Activated CD4-positive, CD25-positive, alpha-beta regulatory T cell (primary cell): ENCODE measurements at places on chromosomes 2 and 18.

DNA sequence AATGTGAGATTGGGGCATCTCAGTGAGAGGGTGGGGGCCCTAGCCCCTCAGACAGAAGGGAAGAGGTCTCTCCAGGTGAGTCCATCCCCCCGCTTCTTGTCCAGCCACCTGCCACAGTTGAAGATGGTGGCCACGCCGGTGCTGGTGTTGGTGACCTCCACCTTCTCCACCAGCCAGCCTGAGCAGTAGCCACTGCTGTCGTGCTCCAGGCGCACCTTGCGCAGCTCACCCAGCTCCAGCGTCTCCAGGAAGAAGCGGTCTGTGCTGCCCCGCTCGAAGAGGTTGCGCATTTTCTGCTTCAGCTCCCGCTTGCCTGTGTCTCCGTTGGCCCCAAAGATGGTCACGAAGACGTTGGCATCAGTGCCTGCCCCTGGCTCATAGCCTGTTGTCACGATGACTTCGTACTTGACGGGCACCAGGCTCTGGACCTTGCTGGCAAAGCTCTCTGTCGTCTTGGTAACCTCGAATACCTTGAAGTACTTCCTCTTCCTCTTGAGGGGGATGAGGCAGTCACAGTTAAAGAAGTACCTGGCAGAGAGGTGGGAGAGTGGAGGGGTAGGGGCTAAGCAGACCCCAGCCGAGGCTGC lies 179.5 kb downstream of the LOXHD1 start:
- DNase-seq: no peak

DNA sequence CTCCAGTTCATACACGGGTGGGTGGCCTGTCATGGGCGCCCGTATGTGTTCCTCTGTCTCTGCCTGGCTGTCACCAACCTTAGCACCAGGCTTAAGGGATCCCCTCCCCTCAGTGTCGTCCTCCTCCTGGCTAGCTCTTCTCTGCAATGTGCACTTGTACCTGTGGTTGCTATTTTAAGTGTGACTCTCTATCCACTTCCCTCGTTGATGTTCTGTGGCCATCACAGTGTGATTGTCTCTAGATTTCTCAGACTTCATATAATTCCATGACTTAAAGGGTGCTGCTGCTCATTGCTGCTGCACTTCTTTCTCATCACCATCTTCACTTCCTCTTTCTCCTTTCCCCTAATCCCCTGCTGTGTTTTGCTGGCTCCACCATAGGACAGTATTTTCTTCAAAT lies 143.4 kb downstream of the EML6 start:
- no peak for DNase-seq

DNA sequence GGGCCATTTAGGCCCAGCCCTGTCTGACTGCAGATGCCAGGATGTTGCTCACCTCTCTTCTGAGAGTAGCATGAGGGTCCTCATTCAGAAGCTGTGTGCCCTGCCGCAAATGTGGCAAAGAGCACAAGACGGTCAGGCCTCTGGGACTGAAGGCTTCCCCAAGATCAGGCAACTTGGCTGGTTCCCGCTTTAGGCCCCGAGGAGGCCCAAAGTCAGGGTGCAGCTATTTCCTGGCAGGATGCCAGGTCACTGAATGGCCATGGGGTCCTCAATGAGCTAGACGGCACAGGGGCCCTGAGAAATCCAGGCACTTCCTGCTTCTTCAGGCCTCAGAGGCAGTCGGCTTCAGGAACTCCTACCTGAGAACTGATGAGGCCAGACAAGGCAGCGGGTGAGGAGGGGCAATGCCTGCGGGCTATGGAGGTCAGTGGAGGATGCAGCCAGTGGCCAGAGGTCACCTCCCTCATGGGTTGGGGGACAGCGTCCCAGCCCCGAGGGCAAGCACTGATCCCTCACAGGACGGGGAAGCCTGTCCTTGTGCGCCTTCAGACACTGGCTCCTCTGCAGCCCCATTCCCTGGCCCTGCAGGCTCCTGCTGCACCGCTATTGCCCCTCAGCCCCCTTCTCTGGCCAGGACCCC lies 44.9 kb downstream of the LMAN2L start:
- no peak for DNase-seq

DNA sequence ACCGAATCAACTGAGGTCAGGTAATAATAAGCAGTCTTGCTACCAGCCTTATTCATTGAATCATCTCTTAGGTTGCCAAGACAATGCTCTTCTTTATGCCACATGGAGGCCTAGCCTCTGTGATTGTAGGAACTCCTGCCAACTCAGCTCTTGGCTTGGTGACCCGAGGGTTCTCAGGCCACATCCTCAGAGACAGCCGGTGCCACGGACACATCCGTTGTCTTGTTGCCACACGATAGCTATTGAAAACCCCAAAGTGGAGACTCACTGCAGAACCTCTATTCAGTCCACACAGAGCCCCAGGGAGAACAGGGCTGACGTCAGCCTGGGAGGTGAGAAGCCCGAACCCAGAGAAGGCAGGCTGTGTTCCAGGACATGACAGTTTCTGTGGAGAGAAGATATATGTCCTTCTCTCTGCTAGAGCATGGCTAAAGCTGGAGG lies 53.5 kb upstream of the TGFA start:
- DNase-seq: no peak

- no peak for DNase-seq
Measured at GRCh38 chr18:59352250-59352855, 6.7 kb downstream of the LMAN1 start.
